Aorta (tissue), 5 donors: ENCODE measurements at places on chromosomes 11 and 22. TPM values are rescaled to one million over a fixed set of nuclear protein-coding genes. Genes with fewer than 3 reads are reported as not detected.

C11orf21 gene
- total RNA-seq: 2.1 TPM

MUC2 gene
- total RNA-seq: 0.10 TPM

RFPL1 gene
- not detected for total RNA-seq

SERHL2 gene
- total RNA-seq: 2.0 TPM

DNA sequence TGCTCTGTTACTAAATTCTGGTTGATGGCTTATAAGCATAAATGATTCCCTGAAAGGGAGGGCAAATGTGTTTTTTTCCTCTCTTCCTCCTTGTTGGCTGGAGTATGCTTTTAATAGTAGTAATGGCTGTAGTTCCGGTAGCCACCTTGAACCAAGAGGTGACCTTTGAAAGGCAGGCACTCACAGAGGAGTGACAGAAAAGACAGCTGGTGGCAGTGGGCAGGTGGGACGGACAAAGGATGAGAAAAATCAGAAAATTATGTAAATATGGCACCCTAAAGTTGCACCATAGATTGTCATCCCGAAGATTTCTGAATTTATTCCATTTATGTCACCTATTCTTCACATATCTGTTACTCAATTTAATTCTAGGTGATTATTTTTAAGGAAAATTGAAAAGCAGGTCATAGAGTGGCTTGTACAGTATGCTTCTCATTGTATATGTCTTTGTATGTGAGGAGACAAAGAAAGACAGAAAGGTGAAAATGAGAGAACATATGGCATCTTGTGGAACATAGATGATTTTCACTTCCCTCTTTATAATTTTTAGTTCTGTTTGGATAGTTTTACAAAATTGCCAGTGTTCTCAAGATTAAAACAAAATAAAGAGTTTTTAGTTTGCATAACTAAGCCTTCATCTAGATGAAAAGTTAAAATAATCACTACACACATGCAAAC is 17.0 kb downstream of the CASP12 start:
- no peak for DNase-seq

DNA sequence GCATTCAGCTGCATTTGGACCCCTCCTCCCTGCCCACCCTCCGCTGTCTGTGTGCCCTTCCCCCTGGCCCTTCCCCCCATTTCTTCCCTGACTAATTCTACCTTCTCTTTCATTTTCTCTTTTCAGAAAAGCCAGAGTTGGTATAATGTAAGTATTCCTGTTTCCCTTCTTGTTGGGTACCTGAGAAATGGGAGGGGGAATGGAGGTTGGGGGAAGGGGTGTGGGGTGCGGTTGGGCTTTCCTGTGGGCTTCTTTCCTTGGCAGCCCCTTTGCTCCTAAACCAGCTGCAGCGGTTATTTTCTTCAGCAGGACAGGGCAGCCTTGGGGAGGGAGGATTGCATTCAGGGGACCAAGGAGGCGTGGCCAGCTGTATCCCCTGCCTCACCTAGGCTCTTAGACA is 70.2 kb downstream of the SCN3B start:
- DNase-seq: no peak

- DNase-seq: peak; percentile 88
Observed at GRCh38 chr11:706439-706956, 467 bp downstream of the EPS8L2 start.

DNA sequence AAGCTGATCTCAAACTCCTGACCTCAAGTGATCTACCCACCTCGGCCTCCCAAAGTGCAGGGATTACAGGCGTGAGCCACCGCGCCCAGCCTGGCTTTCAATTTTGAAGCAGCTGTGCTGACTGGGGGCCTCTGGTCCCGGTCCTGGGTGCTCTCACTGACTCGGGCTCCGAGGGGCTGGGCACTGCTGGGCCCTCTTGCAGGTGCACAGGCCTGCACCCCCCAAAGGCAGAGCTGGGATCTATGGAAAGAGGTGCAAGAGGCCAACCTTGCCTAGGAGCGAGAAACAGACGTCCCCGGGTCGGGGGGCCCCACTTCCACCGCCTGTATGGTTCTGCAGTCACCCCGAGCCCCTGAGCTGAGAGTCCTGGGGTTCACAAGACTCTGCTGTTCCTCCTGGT is 33.2 kb downstream of the KIAA0930 start:
- DNase-seq: peak; percentile 36

DNA sequence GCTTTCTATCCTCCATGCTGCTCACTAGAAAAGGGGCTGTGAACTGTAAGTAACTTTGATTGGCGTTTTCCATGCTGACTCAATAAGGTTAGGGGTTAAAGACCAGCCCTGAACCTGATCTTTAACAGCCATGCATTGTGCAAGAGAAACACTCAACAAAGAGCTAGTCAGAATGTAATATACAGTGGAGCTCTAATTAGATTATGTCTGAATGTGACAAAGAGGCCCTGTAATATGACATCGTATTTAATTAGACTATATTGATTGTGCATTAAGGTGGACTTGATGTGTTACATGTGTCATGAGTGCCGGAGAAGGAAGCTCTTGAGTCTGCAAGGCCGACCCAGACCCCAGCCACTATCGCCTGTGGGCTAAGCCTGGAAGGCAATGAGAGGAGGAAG is 70.5 kb downstream of the PKNOX2 start:
- DNase-seq: no peak

DNA sequence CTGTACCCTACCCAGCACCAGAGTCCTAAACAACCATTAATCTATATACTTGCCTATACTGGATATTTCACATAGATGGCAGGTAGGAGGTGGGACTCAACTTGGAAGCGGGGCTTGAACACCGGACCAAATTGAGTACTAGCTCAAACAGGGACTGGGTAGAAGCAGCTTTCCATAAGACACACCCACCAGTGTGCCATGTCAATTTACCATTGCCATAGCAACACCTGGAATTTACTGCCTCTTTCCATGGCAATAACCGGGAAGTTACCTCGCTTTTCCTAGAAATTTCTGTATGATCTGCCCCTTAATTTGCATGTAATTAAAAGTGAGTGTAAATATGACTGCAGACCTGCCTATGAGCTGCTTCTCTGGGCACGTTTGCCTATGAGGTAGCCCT is 38.6 kb upstream of the CUL5 start:
- DNase-seq: no peak

GRCh38 chr22:29733362-29734201 is 13.8 kb downstream of the CABP7 start:
- DNase-seq: no peak

DNA sequence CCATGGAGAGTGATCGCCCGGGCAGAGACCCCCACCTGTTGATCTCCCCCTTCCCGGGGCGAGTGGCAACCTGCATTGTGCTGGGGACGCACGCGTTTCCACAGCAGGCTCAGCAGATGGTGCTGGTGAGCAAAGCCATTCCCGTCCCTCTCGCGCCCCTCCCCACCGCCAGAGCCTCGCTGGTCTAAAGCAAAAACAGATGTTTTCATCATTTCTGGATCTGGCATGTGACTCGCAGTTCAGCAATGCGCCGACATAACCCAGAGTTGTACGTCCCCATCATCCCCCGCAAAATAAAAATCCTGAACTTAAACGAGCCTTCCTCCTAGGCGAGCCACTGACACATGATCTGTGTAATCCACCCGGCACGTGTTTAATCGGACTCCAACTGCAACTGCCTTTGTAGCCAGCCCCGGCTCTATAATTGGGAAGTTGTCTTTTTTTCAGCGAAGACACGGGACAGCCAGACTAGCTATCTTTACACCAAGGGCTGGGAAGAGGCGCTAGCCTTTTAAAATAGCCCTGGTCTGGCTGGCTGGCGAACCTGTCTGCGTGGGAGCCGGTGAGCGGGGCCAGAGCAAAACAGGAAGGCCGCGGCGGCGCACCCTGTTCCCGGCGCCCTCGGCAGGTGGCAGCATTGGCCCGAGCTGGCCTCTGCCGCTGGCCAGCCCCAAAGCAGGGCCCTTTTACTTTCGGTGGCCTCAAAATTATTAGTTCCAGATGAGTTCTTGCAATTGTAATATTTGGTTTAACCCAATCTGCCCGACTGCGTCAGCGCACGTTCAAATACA is 203.0 kb upstream of the SORL1-AS1 start:
- peak; percentile 93 for DNase-seq
